Body of pancreas (tissue), 4 donors: ENCODE measurements at places on chromosomes 4 and X. TPM values are rescaled to one million over a fixed set of nuclear protein-coding genes. Genes with fewer than 3 reads are reported as not detected.

DNA sequence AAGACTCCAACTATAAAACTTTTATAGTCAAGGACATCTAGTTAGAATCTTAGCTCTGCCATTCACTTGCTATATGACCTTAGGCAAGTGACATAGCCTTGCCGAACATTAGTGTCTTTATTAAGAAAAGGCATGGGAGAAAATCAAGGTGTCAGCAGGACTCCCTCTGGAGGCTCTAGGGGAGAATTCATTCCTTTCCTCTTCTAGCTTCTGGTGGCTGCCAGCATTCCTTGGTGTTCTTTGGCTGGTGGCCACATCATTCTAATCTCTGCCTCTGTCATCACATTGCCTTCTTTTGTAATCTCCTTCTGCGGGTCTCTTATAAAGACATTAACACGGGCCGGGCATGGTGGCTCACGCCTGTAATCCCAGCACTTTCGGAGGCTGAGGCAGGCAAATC is 99.8 kb downstream of the PPP1R2C start:
- peak; percentile 37 for DNase-seq

PABPC5 gene
- not detected for total RNA-seq

GRCh38 chr4:1171311-1172227 is 814 bp downstream of the SPON2 start:
- DNase-seq, result peak; percentile 15

GRCh38 chrX:65781845-65782244 is 114.4 kb downstream of the MSN start:
- DNase-seq, result no peak

GRCh38 chr4:7886007-7886973 is 53.4 kb downstream of the AFAP1 start:
- DNase-seq, result no peak

- no peak for DNase-seq
Measured at GRCh38 chr4:83268491-83268890, 16.1 kb downstream of the COQ2 start.

SUPT20HL1 gene
- total RNA-seq, result not detected

MGAT4D gene
- total RNA-seq, result not detected

DNA sequence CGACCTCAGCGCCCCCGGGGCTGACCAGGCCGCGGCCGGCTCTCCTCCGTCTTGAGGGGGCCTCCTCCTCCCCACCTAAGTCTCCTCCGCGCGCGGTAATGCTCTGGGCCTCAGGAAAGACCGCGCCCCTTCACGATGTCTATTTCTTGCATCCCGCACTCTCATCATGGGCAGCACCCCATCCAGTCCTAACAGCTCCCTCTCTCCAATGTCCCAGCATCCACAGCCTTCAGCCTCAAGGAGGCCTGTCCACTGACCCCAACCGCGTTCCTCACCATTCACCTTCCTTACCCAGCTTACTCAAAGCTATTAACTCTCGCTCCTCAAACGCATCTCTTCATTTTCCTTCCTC is 77.5 kb downstream of the MAGED4 start:
- DNase-seq, result no peak

DNA sequence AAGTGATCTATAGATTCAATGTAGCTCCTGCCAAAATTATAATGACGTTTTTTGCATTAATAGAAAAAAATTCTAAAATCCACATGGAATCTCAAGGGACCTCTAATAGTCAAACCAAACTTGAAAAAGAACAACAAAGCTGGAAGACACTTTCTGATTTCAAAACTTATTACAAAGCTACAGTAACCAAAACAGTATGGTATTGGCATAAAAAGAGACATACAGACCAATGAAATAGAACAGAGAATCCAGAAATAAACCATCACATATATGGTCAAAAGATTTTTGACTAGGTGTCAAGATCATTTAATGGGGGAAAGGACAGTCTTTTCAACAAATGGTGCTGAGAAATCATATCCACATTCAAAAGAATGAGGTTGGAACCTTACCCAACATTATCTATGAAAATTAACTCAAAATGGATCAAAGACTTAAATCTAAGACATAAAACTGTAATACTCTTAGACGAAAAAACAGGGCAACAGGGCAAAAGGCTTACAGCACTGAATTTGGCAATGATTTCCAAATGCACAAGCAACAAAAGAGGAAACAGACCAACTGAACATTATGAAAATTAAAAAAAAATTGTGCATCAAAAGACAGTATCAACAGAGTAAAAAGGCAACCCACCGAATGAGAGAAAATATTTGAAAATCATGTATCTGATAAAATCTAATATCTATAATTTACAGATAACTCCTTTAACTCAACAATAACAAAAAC is 3.9 kb downstream of the FBXO8 start:
- no peak for DNase-seq

GRCh38 chr4:41506130-41506529 is 31.8 kb upstream of the LIMCH1 start:
- DNase-seq, result no peak

ZNF141 gene
- total RNA-seq, result 24.1 TPM

DNA sequence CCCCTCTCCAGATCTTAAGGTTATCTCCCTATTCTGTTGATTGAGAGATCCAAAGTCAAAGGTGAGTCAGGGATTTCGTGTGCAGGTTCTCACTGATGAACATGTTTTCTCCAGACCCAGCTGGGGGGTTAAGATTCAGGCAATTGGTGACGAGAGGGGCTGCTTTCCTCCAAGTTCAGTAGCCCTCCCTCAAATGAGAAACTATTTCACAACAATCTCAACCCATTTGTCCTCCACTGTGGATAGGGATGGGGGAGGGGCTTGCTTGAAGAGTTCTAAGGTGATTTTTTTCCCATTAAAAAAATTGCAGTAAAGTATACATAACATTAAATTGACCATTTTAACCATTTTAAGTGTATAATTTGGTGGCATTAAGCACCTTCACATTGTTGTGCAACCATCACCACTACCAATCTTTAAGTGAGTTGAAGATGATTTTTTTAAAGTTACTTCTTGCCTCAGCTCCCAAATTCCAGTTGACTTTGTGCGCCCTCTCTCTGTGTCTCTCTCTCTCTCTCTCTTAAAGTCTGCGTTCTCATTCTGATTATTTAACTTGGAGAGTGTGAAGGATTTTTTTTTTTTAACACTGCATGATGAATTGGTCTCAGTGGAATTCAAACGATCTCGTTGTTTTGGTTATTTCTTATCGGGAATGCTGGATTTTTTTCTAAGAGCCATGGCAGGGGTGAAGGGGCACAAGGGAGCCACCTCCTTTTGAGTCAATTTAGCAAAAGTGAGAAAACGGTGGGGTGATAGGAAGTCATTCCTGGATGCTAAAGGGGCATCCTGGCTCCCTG is 175.9 kb downstream of the SHROOM3 start:
- DNase-seq, result no peak

DNA sequence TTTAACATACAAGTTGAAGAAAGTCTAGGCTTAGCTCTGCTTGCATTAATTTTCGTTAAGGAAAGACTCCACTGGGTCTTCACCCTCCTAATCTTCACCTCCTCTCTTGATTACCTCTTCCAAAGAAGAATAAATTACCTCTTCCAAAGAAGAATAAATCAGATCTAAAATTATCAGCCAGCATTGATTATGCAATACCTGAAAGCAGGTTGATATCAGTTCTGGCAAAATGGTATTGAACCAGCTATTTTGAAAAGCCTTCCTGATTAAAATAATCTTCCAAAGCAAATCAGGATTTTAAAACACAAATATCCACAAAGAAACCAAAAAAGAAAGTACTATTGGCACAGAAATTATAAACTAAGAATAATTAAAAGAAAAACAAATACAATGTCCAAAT is 36.9 kb downstream of the CDKL2 start:
- DNase-seq, result no peak

DNA sequence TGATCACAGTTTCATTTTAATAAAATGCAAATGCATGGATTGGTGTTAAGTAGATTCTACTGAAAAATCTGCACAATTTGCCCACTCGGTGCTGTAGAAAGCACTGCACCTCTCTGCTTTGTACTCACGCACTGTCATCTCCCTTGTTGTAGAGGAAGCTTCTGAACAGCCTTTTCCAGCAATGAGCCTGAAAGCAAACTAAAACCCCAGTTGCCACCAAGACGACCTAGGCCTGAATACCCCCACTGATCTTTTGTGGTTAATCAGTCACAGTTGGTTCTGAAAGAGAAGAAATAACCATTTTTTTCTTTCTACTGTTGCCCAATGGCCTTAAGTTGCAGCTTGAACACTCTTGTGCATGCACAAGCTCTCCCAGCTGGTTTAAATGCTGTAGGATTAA is 229.8 kb downstream of the NLGN4X start:
- DNase-seq, result no peak

DNA sequence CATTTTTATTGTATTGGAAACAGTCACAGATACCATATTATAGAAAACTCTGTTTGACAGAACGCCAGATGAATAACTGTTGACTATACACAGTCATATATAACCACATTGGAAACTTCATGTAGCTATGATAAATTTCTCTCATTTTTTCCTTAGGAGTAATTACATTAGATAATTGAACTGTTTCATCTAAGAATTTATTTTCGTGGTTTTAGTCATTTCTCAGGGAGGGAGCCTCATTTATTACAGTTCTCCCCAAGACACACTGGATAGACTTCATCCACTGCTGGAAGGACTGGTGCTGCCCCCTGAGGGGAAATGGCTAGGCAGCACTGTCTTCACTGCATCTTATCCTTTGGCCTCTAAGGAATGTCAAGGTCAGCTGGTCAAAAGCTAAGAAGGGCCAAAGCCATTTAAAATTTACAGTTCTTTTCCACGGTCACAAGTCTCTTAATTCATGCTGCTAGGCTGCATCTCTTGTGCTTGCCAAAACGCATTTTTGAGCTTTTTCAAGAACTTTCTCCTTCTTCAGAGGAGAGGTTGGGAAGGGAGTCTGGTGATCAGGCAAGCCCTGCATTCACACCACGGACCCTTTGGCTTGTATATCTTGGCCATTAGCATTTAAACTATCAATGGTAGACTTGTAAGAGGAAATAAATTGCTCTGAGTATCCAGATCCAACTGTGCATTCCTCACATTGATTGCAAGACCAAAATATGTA is 145.1 kb downstream of the CBR4 start:
- no peak for DNase-seq

DCAF12L1 gene
- total RNA-seq, result not detected

GLRB gene
- 7.0 TPM for total RNA-seq

RPS6KA3 gene
- 27.5 TPM for total RNA-seq

GDPD2 gene
- total RNA-seq, result 0.26 TPM

DNA sequence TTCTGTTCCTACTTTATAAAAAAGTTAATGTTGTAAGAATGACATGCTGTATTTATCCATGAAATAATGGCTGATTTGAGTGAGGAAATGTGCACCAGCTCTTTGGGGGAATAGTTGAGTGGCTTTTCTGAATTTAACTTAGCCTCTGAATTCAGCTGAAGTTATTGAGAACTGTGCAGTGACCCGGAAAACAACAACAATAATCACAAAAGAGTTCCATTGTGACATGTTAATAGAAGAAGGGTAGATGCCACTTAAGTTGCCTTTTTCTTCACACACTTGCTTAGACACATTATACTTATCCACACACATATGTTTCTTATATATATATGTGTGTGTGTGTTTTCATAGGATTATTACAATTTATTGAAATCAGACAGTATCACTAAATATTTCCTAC is 301.2 kb downstream of the BMPR1B start:
- DNase-seq, result no peak

DNA sequence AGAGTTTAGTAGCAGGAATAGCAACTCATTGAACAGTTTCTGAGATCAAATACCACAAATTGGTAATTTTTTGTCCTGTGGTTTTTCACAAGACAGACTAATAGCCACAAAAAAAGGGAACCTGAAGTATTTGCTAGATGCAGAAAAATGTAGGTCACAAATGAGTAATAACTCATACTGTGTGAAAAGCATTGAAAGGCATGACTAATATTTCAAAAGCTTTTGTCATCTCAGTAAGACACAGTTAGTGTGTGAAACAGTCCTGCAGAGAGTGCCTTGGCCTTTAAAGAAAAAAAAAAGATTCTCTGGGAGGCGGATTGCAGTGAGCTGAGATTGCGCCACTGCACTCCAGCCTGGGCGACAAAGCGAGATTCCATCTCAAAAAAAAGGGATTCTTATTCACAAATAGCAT is 31.4 kb upstream of the SLC25A31 start:
- DNase-seq, result no peak

DNA sequence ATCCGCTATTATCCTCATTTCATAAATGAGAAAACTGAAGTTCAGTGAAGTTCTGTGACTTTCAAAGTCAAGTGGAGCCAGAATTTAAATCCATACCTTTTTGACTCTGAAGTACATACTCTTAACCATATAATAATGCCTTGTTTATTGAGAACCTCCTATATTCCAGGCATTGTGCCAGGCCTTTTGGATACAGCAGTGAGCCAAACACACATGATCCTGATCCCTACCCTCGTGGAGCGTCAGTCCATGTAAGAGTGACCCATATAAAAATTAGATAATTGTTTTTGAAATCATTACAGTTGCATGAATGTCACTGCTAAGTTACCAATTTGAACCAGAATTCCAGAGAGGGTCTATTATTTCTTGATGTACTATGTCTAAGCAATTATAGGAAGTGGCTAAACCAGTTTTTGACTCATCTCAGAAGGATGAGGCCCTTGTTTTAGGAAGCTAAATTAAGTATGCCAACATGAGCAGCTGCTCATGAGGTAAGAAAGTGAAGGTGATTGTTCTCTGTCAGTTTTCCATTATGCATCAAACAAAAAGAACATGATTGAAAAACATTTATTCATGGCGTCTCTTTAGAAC is 289.5 kb downstream of the GLUD2 start:
- no peak for DNase-seq

DNA sequence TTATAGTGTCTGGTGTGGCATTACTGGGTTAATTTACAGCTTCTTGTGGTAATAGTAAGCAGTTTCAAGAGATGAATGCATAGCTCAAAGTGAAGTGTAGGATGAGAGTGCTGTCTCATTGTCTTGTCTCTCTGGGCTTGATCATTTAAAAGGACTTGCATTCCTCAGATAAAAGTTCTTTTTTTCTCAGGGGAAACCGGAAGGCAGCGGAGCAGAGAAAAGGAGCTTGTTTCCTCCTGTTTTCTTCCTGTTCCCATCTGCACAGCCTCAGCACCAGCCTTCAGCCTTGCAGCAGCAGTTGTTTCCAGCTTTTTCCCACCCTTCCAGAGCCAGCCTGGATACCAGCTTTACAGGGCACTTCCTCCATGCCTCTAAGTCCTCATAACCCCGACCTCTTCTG is 61.4 kb upstream of the LGI2 start:
- DNase-seq, result no peak
